ENCODE measurements at places on chromosomes 7 and 10.

- no peak for DNase-seq
These were observed 18.4 kb downstream of the HPS6 start for GRCh38 chr10:102083541-102083940.

- DNase-seq = no peak
These were observed 195.1 kb downstream of the HECW1 start for GRCh38 chr7:43307522-43307921.

DNA sequence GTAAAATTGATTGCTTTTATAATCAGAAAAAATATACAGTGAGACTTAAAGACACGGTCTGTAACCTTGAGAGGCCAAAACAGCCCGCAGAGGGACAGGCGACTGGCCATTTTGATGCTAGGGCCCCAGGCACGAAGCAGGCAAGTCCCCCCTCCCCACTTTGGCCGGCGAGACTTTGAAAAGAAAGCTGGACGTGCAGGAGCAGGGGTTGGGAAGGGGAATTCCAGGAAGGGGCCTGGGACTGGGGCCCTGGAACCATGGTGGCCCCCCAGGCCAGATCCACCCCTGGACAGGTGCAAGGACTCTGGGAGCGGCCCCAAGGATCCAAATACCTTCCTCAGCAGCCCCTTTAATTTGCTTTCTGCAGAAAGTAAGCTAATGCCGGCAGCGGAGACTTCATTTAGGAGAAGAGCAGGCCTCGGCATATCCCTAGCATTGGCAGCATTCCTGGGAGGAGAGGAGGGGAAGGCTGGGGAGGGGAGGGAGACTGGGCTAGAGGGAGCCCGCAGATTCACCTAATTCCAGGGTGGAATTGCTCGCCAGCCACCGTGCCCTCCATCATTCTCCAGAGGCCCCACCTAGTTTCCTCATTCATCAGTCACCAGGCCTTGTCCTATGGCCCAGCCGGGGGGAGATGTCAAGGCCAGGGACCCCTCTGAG, 24.9 kb upstream of the TNRC18 start:
- no peak for DNase-seq

DNA sequence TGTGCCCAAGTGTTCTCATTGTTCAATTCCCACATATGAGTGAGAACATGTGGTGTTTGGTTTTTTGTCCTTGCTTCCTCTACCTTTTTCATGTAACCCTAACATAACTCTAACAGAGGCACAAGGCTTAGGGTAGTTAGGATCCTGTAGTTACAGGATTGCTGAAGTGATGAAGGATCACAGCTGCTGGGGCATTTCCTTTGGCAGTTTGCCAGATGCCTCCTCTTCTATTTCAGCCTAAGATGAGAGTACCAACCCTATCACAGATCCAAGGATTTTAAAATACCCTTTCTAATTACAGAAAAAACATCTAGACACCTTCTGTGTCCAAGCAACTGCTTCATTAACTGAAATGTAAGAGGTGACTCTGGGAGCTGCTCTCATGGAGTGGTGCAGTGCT, 141.7 kb upstream of the COL1A2 start:
- no peak for DNase-seq

GRCh38 chr7:142880876-142881505, 4.6 kb downstream of the TRPV6 start:
- DNase-seq = no peak

- no peak for DNase-seq
These were observed 125.5 kb downstream of the LRRC4 start for GRCh38 chr7:127905491-127906330.

- DNase-seq = no peak
These were observed 94.3 kb downstream of the CCDC71L start for GRCh38 chr7:106566672-106567071.

DNA sequence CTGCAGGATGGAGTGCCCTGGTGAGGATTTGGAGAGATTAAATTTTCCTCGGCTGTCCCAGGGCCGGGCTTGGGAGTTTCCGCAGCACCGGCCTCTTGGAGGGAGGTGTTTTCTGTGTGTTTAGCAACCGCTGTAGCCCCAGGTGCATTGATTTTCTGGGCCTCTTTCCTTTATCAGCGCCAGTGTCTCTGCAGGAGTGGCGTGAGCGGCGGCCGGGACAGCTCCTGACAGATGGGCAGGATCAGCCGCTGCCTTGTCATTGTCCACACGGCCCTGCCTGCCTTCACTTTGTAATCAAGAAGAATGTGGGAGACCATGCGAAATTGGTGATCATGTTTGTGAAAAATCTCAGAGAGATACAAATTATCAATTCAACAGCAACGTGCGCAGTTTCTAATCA, 32.4 kb downstream of the NKX6-2 start:
- no peak for DNase-seq

GRCh38 chr10:44253769-44254462, 131.0 kb downstream of the CXCL12 start:
- DNase-seq = no peak

DNA sequence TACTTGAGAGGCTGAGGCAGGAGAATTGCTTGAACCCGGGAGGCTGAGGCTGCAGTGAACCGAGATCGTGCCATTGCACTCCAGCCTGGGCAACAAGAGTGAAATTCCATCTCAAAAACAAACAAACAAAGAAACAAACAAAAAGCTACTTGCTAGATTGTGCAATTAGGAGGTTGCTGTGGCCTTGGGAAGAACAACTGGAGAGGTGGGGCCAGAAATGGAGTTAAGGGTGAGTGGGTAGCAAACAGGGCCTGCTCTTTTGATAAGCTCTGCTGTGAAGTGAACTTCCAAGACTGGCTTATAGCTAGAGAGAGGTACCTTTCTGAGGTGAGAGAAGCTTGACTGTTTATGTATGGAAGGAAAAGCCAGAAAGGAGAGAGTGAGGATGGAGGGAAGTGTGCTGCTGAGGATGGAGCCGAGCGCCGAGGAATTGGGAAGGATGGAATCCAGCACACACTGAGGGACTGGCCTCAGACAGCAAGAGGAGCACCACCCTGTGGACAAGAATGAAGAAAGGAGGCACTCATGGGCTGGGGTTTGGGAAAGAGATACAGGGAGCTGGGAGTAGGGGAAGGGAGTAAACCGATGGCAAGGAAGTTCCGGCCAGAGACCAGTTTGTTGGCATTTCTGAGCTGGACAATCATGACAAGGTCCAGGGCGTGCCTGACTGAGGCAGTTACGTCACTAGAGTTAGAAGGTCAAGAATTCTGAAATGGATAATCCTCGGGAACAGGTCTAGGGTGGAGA, 7.0 kb upstream of the RPEL1 start:
- no peak for DNase-seq

DNA sequence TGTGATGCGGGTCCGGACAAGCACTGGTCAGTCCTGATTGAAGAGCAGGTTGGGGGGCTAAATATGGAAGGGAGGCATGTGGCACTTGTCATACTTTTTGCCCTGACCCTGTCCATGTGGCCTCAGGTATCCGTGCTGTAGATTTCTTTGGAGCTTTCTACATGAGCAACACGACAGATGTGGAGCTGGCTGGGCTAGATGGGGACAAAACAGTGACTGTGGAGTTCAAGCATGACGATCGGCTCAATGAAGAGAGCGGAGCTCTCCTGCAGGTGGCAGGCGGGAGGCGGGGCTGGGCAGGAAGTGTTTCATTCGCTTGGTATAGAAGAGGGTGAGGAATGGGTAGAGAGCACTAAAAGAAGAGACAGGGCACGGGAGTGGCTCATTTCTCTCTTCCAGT, 13.0 kb upstream of the CHCHD1 start:
- DNase-seq = no peak

GRCh38 chr10:20017961-20018360, 201.7 kb downstream of the PLXDC2 start:
- no peak for DNase-seq

GRCh38 chr7:78323118-78323517, 524.5 kb downstream of the PHTF2 start:
- no peak for DNase-seq

- no peak for DNase-seq
These were observed 21.4 kb upstream of the ABCB5 start for GRCh38 chr7:20594023-20594422.

DNA sequence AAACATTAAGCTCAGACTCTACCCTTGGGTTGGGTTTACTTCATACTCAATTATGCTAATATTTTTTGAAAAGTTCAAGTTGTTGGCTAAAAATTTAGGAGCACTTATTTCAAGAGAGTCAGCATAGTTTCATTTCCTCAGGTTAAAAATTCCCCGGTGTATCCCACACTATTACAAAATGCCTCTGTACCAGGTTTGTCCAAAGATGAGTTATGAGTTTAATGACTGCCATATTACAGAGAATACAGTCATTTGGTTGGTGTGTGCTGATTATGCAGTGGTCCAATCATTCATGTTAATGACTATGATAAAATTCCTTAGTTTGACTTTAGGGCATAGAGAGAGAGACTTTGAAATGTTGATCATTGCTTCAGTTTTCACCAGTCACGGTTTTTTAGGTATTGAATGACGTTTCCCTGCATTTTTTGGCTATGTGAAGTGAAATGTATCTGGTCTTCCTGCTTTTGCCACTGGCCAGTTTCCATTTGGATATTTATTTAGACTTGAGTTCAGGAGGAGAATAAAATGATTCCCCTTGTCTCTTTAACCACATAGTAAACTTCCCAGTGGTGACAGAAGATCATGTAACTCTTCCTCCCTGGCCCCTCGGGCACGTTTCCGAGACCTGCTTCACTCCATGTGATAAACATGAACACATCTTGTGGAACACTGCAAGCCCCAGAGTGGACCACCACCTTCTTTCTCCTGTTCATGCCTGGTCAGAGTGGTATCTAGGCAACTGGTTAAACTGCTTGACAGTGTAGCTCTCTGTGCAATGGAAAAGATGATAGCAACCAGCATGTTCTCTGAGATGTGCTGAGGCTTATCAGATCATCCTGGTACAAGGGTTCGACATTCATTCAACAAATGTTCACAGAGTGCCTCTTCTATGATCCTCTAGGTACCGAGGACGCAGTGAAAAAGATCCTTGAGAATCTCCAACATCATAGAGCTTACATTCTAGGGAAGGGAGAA, 153.6 kb downstream of the CACNB2 start:
- no peak for DNase-seq

- no peak for DNase-seq
These were observed 157.0 kb downstream of the TAX1BP1 start for GRCh38 chr7:27897001-27897400.

GRCh38 chr7:38195804-38196595, 18.0 kb downstream of the STARD3NL start:
- no peak for DNase-seq

- DNase-seq = no peak
These were observed 7.3 kb upstream of the PCDH15 start for GRCh38 chr10:54808186-54808935.

- no peak for DNase-seq
These were observed 920.1 kb upstream of the AUTS2 start for GRCh38 chr7:68678196-68678595.

DNA sequence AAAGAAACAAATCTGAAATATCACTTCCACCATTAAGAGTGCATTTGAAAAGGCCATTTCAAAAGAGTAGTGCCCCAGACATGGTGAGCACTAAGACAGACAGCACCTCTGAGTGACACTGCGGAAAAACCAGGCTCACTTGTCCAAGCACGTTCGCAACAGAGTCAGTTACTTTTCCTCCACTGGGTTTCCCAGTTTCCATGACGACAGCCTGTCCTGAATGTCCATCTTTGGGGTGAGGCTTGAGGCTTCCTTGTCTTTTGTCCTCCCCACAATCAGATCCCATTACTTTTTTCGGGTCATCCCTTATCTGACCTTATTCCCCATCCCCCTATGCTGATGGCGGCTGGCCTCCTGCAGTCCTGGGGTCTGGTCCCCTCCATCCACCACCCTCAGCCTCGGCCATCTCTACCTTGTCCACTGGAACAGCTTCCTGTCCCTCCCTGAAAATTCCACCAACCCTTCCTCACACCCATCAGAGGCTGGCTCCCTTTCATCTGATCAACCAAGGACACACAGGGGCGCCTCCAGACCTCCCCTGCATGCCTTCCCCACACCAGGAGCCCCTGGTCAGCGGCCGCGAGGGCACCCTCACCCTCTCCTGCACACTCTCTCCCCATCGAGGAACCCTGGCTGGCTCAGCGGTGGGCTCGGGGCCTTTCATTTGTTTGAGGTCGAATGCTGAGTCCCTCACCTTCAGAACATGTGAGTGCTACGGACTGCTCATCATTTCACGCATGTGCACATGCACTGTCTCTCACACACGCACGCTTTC, 363.6 kb downstream of the DNAJB6 start:
- no peak for DNase-seq

GRCh38 chr7:81769891-81770727, at the start of gene HGF:
Gene HGF, minus strand, starts transcription at chr7:81770047. Its CDS starts 76 bp downstream, at chr7:81769971.
- no peak for DNase-seq

- no peak for DNase-seq
These were observed 113.3 kb upstream of the JCAD start for GRCh38 chr10:30172673-30173072.

DNA sequence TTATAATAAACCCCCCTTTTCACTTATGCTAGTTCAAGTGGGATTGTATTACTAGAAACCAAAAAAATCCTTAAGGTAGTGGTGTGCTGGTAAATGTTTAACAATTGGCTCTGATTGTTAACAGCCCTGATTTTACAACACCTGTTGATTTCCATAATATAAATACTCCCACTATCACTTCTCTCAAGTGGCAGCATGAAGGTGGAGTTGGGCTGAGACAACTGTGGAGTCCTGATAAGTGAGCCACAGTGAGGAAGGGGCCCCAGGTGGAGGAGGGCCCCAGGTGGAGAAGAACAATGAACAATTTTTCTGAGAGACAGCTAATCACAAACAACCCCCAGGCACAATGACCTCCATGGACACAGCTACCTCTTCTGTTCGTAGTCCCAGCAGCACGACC, 26.4 kb downstream of the SSMEM1 start:
- no peak for DNase-seq

- no peak for DNase-seq
These were observed 437 bp upstream of the CFAP69 start for GRCh38 chr7:90244565-90244908.

- DNase-seq = no peak
These were observed 47.1 kb downstream of the HIBADH start for GRCh38 chr7:27615420-27616185.

- DNase-seq = no peak
These were observed 46.4 kb upstream of the MKRN1 start for GRCh38 chr7:140525743-140526142.

DNA sequence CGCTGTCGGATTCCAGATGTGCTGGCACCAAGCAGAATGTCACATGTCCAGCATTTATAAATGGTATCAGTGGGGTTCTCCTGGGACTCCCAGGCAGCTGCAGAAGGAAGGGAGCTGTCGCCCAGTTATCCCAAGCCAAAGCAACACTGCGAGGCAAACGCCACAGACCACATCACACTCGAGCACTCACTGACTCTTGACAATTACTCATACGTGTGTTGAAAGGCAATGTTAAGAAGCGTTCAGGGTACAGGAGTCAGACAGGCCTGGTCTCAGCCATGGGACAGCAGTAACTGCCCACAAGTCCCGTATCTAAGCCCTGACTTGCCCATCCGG, 113.4 kb downstream of the DIP2C start:
- no peak for DNase-seq

Measured in NCI-H1092 (cell line).